ENCODE measurements at places on chromosomes 2 and 18. TPM values are rescaled to one million over a fixed set of nuclear protein-coding genes. Genes with fewer than 3 reads are reported as not detected.

Gene CCDC148
- 0.13 TPM for total RNA-seq

Gene FAM237A
- not detected for total RNA-seq

Gene ZBTB7C
- total RNA-seq = under 0.01 TPM

Gene CHST9
- not detected for total RNA-seq

Gene POTEC
- not detected for total RNA-seq

Gene TLX2
- not detected for total RNA-seq

Gene NGEF
- not detected for total RNA-seq

Gene ST8SIA5
- total RNA-seq = under 0.01 TPM

Gene CENPA
- 17.1 TPM for total RNA-seq

Gene TEX44
- not detected for total RNA-seq

Gene LONRF2
- not detected for total RNA-seq

Gene FTCDNL1
- total RNA-seq = 0.38 TPM

Gene SCN7A
- not detected for total RNA-seq

Gene LCT
- total RNA-seq = not detected

Gene SERPINB4
- 0.13 TPM for total RNA-seq

Gene GBX2
- 0.51 TPM for total RNA-seq

Gene TSPYL6
- not detected for total RNA-seq

Gene CCDC85A
- 2.2 TPM for total RNA-seq

Gene TUBA3E
- not detected for total RNA-seq

Gene CCDC74A
- 2.2 TPM for total RNA-seq

Gene LYPD1
- total RNA-seq = 0.13 TPM

Gene ZNF396
- 0.51 TPM for total RNA-seq

Gene CCT7
- total RNA-seq = 347 TPM

Gene MALL
- total RNA-seq = 64.3 TPM

Gene MC5R
- total RNA-seq = not detected

Gene PPIG
- total RNA-seq = 14.6 TPM

Gene MAPK4
- total RNA-seq = not detected

Gene IL18RAP
- total RNA-seq = not detected

Gene RUFY4
- total RNA-seq = not detected

Gene WDFY1
- total RNA-seq = 93.8 TPM

Gene DNAH6
- total RNA-seq = under 0.01 TPM

Gene NEU2
- not detected for total RNA-seq

Gene DTNA
- total RNA-seq = 1.9 TPM

Gene SLC30A3
- 6.3 TPM for total RNA-seq

Gene G6PC2
- not detected for total RNA-seq

Gene LGALSL
- total RNA-seq = 3.8 TPM

Gene GRP
- total RNA-seq = not detected

Gene RABL2A
- 3.0 TPM for total RNA-seq

Gene LYPD6B
- not detected for total RNA-seq

Gene ALPP
- not detected for total RNA-seq

Gene TMEM163
- 0.13 TPM for total RNA-seq

Gene CETN1
- total RNA-seq = not detected

Gene REG3G
- total RNA-seq = not detected

Gene FOXI3
- not detected for total RNA-seq

Gene NPPC
- total RNA-seq = not detected

Gene HOXD13
- total RNA-seq = not detected

Gene TRIP12
- 240 TPM for total RNA-seq

Gene HSPE1
- total RNA-seq = 63.0 TPM

Gene RNF125
- total RNA-seq = 4.5 TPM

Gene CYBRD1
- 22.8 TPM for total RNA-seq

Gene KIAA2012
- not detected for total RNA-seq
